ENCODE measurements at places on chromosomes 5 and 9. TPM values are rescaled to one million over a fixed set of nuclear protein-coding genes. Genes with fewer than 3 reads are reported as not detected.

NR5A1 gene
- total RNA-seq = not detected

C9orf50 gene
- not detected for total RNA-seq

HARS1 gene
- total RNA-seq = 97.4 TPM

FAM120A gene
- total RNA-seq = 140 TPM

FSTL4 gene
- total RNA-seq = 0.33 TPM

CA9 gene
- 0.75 TPM for total RNA-seq

PPIP5K2 gene
- total RNA-seq = 63.6 TPM

STK32A gene
- total RNA-seq = not detected

MEIKIN gene
- total RNA-seq = not detected

DNA sequence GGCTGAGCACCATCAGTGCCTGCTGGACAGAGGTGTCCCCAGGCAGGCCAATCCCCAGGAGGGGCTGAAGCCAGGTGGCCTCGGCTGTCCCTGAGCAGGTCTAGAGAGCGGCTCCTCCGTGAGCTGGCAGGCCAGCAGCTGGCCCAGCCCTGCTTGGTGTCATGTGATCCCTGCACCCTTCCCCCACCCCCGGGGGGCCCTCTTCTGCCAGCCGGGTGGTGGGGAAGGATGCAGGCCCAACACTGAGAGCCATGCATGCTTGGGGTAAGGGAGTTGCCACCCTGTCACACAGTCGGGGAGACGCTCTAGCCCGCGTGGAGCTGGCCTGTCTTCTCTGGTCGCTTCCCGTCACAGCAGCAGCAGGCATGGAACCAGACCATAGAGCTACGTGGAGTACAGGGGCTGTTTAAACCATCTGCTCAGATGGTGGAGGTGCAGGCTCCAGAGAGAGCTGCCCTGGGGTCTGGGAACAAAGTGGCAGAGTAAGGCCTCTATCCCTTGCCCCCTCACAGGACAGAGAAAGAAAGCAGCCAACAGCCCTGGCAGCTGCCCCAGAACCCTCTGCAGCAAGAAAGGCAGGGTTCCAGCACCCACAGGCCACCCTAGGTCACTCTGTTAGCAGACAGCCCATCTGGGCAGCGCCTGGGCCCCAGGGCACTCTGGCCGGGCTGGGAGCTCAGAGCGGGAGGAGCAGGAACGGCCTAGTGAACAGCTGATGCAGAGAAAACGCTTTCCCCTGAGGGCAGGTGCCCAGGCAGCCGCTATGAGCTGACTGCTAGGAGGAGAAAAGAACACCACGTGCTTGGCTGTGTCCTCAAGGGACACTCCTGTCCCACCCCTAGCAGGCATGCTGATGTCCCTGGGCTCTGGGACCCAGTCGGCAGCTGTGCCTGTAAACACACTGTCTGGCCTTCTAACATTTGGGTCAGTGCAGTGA is 6.8 kb downstream of the RALGDS start:
- peaks cover 57% of the 10 kb centered on the region for H3K4me1 ChIP-seq
- H3K27me3 ChIP-seq = no peaks in the 10 kb centered on the region
- no peak overlapping the region for H3K4me3 ChIP-seq
- no peak for DNase-seq

DNA sequence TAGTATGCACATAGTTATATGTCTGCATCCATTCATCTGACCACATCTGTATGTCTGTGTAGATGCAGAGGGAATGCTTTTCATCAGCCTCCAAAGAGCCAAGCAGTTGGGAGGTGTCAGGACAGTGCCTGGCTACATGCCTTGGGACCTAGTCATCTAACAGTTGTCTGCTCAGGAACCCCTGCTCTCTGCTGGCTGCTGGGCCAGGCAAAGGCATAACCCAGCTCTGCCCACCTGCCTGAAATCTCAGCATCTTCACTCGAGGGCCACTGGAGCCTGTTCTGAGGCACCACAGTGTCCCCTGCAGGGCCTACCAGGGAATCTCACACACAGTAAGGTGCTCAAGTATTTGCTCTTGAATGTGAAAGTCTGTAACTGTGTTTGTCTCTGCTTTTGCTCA is 3.7 kb downstream of the C9orf50 start:
- peaks cover 28% of the 10 kb centered on the region for H3K27me3 ChIP-seq
- H3K36me3 ChIP-seq = no peaks in the 10 kb centered on the region
- H3K27ac ChIP-seq = no peak overlapping the region
- no peak overlapping the region for H3K4me3 ChIP-seq
- H3K4me1 ChIP-seq = peaks cover 8% of the 10 kb centered on the region

GRCh38 chr9:626596-626995 is 214.9 kb upstream of the DMRT1 start:
- no peaks in the 10 kb centered on the region for H3K27me3 ChIP-seq
- H3K4me3 ChIP-seq = no peak overlapping the region
- peaks cover 3% of the 10 kb centered on the region for H3K4me1 ChIP-seq
- DNase-seq = no peak

DNA sequence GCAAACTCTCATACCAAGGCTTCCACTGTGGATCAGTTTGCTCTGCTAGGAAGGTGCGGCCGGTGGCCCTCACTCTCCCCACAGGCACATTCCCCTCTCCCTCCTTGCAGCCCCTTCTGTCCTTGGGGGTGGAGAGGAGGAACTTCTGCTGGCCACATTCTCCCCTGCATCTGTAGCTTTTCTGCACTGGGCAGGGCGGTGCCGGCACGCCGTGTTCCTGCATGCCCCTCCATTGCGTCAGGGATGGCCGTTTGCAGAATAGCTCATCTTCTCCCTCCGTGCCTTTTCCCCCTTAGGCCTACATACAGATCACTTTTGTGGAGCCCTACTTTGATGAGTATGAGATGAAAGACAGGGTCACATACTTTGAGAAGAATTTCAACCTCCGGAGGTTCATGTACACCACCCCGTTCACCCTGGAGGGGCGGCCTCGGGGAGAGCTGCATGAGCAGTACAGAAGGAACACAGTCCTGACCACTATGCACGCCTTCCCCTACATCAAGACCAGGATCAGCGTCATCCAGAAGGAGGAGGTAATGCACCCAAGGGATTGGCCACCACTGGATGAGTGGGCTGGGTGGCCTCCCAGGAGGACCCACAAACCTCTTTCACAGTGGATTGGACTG is 231.5 kb downstream of the DOCK8 start:
- H3K36me3 ChIP-seq = peaks cover 51% of the 10 kb centered on the region
- H3K4me1 ChIP-seq = peaks cover 8% of the 10 kb centered on the region
- H3K27ac ChIP-seq = no peak overlapping the region

- H3K4me3 ChIP-seq = no peak overlapping the region
- no peak overlapping the region for H3K27ac ChIP-seq
- H3K4me1 ChIP-seq = peaks cover 88% of the 10 kb centered on the region
- H3K36me3 ChIP-seq = no peaks in the 10 kb centered on the region
- H3K27me3 ChIP-seq = no peaks in the 10 kb centered on the region
- no peak for DNase-seq
These were observed 96.8 kb downstream of the RAPGEF6 start for GRCh38 chr5:131538177-131538593.

DNA sequence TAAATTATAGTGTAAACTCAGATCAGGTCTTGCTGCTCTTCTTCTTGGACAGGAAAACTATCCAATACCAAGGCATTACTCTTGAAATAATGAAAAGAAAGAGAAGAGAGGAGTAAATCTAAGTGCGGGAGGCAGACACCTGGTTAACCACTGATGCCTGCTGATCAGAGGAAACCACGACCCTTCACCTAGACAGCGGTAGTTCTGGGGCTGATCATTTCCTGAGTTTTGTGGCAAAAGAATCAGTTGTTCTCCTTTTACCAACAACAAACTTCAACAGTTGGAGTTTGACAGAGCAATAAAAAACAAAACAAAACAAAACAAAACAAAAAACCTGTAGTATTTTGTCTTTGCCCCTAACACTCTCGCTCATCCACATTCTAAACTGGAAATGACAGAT is 3.0 kb downstream of the RLN1 start:
- H3K27ac ChIP-seq = no peak overlapping the region
- no peaks in the 10 kb centered on the region for H3K27me3 ChIP-seq
- H3K4me1 ChIP-seq = peaks cover 27% of the 10 kb centered on the region
- peak overlapping the region; percentile 42 for H3K4me3 ChIP-seq
- H3K36me3 ChIP-seq = no peaks in the 10 kb centered on the region
- DNase-seq = peak; percentile 58

GRCh38 chr9:83471241-83471640 is 67.0 kb downstream of the FRMD3 start:
- H3K4me3 ChIP-seq = no peak overlapping the region
- no peaks in the 10 kb centered on the region for H3K36me3 ChIP-seq
- no peak for DNase-seq
- no peak overlapping the region for H3K27ac ChIP-seq
- no peaks in the 10 kb centered on the region for H3K27me3 ChIP-seq

DNA sequence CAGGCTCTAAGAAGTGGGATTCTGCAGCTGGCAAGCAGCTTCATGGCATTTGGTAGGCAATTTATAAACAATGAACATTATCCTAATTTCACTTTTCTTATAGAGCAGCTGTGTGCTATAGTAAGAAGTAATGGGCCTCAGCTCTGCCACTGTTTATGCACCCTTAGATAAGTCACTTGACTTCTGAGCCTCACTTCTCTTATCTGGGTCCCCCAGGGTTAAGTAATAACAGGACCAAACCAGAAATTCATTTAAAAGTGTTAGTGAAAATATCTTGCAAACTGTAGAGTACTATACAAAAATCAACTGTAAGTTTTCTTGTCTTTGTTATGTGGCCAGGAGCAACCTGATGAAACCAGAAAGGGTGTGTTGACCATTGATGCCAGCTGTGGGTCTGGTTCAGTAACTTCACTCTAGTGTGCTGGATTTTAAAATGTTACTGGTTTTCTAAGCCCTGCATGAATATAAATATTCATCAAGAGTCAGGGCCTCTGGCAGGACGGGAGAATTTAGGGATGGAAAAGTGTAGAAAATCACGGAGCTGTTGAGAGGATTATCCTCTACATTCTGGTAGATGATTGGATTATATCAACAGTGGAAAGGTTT is 24.2 kb downstream of the TNFAIP8 start:
- H3K36me3 ChIP-seq = no peaks in the 10 kb centered on the region
- H3K27me3 ChIP-seq = no peaks in the 10 kb centered on the region
- H3K27ac ChIP-seq = no peak overlapping the region
- H3K4me1 ChIP-seq = peaks cover 69% of the 10 kb centered on the region
- no peak overlapping the region for H3K4me3 ChIP-seq
- no peak for DNase-seq

DNA sequence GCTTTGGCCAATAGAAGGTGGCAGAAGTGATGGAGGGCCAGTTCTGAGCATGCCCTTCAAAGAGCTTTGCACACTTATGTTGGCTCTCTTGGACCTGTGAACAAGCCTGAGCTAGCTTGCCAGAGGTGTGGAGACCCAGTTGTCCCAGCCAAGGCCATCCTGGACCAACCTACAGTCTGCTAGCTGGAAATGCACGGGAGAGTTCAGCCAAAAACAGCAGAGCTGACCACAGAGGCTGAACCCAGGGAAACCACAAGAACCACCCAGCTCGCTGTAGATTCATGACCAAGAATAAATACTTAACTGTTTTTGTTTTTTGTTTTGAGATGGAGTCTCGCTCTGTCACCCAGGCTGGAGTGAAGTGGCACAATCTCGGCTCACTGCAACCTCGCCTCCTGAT is 65.4 kb upstream of the HAND1 start:
- no peak overlapping the region for H3K4me3 ChIP-seq
- H3K36me3 ChIP-seq = no peaks in the 10 kb centered on the region

All from CD8-positive, alpha-beta memory T cell (primary cell).